ENCODE measurements at places on chromosomes 7 and 10.

DNA sequence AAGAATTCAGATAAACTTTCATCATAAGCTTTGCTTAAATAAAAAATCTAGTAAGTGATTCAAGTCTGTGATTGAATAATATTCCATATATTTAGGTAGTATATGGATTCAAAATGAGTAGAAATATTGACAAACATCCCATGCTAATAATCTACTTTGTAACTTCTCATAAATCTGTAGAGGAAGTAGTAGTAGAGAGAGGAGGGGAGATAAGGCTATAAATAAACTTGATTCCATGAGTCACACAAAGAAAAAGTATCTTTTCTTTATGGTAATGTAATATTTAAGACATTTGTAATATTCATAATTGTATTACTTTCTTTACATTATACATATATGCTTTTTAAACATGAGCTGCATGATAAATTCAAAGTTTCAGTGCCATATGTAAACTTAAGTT lies 25.6 kb upstream of the CD36 start:
- no peak for DNase-seq

GRCh38 chr10:129353101-129353500 lies 113.9 kb upstream of the MGMT start:
- no peak for DNase-seq

DNA sequence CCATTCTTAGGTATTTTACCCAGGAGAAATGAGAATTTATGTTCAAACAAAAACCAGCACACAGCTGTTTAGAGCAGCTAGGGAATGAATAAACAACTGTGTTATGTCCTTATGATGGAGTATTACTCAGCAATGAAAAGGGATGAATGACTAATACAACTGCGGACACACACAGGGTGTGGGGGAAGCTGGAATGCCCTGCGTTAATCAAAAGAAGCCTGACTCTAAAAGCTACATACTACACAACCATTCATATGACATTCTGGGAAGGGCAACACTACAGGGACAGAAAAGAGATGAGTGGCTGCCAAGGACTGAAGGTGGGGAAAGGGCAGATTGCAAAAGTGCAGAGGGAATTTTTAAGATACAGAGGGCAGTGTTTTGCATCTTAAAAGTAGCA lies 64.0 kb downstream of the DLG5 start:
- no peak for DNase-seq

- DNase-seq = no peak
Measured at GRCh38 chr7:158406801-158407200, 180.8 kb downstream of the PTPRN2 start.

GRCh38 chr10:7162331-7162730 lies 248.5 kb downstream of the SFMBT2 start:
- DNase-seq = no peak

- DNase-seq = no peak
Measured at GRCh38 chr7:57646901-57647246, 196.9 kb downstream of the ZNF716 start.

DNA sequence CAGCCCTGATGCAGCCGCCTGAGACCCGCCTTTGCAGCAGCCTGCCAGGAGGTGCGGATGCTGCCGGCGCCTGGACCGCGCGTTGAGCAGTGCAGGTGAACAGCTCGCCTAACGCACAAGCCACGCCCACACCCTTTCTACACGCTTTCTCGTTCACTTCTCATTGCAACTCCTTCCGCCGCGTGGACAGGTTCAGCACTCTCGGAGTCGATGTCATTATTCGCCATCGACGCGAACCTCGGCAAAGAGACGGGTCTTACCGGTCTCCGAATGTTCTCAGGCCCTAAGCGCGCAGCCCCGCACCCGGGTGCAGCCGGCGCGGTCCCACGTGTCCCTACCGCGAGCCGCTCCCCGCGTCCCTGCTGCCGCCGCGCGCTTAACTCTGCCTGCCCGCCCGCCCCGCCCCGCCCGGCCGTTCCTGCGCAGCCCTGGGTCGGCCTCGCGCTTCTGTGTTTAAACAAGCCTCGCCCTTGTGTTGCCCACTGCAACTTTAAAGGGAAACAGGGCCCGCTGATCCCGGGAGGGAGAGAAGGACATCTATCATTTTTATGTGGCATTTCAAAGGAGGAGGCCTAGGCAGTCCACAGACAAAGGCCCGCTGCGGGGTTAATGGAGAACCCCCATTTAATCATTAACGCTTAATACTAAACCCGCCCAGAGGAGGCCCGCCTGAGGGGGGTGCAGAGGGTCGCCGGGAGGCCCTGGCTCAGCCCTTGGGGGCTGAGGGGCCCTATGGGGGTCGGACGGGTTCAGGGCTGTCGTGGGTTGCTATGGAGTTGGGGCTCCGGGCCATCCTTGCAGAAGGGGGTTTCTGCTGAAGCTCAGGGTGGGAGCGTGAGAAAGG lies 128.5 kb downstream of the WDR11 start:
- no peak for DNase-seq

- no peak for DNase-seq
Measured at GRCh38 chr7:85039196-85039923, 147.5 kb downstream of the SEMA3D start.

DNA sequence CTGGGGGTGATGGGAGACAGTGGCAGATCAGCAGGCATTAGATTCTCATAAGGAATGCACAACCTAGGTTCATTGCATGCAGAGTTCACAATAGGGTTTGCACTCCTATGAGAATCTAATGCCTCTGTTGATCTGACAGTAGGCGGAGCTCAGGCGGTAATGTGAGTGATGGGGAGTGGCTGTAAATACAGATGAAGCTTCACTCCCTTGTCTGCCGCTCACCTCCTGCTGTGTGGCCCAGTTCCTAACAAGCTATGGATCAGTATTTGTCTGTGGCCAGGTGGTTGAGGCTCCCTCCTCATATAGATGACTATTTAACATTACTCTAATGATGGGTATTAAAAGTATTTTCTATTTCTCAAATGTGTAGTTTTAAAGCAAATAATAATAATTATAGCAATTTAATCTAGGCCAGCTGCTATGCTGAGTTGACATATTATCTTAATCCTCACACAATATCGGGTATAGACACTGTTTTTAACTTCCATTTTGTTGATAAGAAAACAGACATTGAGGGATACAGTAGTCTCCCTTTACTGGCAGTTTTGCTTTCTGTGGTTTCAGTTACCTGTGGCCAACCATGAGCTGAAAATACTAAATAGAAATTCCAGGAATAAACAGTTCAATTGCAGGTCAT lies 39.9 kb downstream of the KIF20B start:
- no peak for DNase-seq

DNA sequence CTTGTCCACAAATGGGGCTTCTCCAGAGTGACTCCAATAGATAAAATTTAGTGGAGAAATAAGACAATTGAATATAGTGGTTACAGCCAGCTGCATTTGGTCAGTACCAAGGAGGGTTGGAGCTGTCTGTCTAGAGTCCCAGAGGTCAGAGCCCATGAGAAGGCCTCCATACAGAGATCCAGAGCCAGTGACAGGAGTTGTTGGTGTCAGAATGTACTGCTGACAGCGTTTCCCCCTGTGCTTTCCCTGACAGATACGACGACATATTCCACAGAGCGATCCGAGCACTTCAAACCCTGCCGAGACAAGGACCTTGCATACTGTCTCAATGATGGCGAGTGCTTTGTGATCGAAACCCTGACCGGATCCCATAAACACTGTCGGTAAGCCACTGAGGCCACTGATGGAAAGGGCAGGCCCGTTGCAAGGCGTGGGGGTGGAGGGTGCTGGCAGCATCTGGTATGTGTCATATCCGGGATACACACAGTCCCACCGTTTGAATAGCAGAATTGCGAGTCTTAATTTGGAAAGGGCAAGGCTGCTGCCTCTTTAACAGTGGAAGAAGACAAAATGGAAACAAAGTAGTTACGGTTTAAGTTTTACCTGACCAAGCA lies 483.6 kb downstream of the NRG3 start:
- DNase-seq = no peak

GRCh38 chr7:158616050-158616449 lies 28.4 kb upstream of the PTPRN2 start:
- no peak for DNase-seq

GRCh38 chr7:158650821-158651225 lies 53.8 kb downstream of the NCAPG2 start:
- DNase-seq = no peak

DNA sequence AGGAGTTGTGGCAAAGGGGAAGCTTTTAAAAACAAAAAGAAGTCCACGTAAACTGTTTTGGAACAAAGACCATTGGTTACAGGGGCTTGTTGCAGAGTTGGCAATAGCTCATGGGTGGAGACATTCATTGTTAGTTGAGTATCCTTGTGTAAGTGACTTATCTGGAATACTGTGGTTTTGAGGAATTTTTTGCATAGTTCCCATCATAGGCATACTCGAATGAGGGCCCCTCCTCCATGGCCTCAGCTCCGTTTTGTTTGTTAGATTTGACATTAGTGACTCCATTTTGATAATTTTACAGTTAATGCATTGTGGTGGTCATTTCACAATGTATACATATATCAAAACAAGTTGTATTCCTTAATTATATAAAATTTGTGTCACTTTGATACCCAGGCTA lies 12.8 kb upstream of the SMKR1 start:
- no peak for DNase-seq

DNA sequence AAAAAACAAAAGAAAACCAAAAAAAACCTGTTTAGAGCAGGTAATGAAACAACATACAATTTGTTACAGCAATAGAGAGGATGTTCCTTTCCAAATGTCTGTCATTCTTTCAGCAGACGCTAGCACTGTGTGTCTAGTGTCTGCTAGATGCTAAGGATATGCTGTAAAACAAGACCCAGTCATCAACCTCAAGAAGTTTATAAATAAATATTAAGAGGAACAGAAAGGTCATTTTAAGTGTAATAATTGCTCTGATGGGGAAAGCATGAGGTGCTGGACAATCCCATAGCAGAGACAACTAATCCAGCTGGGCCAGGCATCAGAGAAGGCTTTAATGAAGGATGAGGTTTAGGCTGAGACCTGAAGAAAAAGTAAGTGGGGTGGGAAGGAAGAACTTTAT lies 23.3 kb upstream of the ASCC1 start:
- DNase-seq = no peak

DNA sequence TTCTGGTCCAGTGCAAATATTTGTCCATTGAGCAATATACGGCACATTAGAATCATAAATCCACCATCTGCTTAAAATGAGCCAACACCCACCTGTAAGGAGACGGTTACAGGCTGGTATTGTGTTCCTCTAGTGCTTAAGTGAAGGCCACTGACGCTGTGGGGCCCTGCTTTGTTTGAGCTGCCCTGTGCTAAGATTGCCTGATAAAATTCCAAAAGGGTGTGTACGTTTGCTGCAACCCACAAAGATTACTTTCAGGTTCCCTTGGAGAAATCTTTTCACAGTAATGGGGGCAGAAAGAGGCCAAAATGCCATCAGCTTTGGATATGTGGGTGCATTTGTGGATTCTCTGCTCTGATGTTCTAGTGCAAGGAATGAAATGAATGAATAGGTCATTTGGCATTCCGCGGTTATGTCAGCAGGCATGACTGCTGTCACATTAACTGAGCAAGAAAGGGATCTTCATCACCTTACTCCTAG lies 34.4 kb downstream of the AGR3 start:
- DNase-seq = no peak

DNA sequence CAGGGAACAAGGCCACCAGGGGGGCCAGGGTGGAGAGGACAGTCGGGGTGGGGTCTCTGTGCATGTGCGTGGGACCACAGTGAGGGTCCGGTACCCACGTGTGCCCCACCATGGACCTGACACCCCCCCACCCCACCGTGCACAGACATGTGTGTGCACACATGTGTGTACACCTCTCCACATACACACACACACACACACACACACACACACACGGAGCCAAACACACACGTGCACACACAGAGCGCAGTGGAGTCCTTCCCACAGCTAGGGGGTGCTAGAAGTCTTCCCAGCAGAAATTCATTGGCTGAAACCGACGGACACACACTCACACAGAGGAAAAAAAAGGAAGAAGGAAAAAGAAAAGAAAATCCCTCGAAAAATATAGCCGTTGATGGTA lies 42.8 kb upstream of the GNA12 start:
- no peak for DNase-seq

- no peak for DNase-seq
Measured at GRCh38 chr7:107170051-107170915, 1.5 kb downstream of the HBP1 start.

- DNase-seq = no peak
Measured at GRCh38 chr10:63286340-63286739, 153.2 kb downstream of the NRBF2 start.

DNA sequence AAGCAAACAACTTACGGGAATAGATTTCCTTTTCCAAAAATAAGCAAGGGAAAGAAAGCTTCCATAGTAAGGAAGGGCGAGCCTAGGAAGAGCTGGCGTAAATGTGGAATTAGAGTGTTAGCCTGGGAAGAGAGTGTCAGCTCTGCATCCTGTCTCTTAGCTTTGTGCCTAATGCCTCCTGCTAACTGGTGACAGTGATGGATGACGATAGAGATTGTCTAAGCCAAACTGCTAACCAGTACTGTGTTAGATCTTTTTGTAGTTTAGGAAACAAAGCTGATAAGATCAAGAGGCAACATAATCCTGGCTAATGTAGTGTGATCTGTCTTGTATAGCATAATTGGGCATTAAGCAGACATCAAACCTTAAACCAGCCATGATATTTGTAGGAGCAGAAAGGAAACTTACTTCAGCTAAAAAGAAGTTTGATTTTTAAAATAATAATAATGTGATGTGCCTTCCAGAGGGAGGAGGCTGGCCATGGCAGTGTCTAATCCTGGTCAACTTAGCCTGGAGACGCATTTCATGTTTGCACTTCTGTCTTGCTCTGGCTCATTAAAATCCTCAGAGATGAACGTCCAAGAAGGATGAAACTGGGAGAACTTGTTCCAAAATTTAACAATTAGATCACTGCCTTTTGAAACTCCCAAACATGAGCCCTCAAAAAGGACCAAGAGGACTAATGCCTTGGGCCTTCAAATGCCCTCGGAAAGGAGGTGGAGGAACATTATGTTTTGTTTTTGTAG lies 85.1 kb downstream of the FAM204A start:
- no peak for DNase-seq

DNA sequence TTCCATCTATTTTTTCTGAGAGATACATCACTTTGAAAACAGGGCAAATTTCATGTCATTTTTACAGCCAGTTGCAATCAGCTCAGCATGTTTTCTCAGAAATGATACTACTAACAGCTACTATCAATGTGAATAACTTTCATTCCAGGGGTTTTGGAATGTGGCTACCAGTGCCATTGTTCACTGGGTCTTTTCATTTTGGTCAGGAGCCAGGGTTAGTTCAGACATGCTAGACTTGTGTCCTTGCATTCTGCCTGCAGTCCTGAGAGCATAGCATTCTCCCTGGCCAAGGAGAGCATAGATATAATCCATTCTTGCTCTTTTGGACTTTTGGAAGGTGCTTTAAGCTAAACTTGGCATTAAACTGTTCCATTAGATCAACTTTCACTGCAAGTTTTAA lies 160.9 kb upstream of the NEBL start:
- no peak for DNase-seq

GRCh38 chr7:105759670-105760550 lies 116.5 kb downstream of the ATXN7L1 start:
- no peak for DNase-seq

Measured in stimulated activated CD8-positive, alpha-beta memory T cell treated with anti-CD3 and anti-CD28 coated beads, Interleukin-4, amount 100 ng/mL, for 1 hour (primary cell).